HEK293T (cell line): ENCODE measurements at places on chromosomes 16 and 17.
A peak's percentile ranks its signal among the peaks of the same experiment; 100 is the strongest.

GRCh38 chr17:83067071-83067717, 12.2 kb upstream of the METRNL start:
- DNase-seq, result no peak

DNA sequence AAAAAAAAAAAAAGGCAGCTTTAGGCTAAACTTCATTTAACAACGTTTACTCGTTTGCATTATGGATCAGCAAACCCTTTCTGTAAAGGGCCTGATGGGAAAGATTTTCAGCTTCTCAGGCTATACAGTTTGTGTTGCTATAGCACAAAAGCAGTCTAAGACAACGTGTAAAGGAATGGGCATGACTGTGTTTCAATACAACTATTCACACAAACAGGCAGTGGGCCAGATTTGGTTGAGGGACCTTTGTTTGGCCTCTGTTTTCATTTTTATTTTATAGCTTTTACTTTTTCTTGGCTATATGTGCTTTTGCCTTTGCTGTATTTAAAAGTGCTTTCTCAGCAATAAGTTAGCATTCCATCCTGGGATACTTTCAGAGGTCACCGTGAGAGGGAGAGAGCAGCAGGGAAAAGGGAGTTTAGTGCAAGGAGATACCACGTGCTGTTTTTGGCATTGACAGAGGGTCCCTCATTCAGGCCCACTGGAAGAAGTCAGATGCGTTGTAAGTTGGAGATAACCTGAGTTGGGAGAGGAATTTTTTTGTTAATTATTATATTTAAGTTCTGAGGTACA, 335.6 kb downstream of the UTP18 start:
- DNase-seq, result no peak

DNA sequence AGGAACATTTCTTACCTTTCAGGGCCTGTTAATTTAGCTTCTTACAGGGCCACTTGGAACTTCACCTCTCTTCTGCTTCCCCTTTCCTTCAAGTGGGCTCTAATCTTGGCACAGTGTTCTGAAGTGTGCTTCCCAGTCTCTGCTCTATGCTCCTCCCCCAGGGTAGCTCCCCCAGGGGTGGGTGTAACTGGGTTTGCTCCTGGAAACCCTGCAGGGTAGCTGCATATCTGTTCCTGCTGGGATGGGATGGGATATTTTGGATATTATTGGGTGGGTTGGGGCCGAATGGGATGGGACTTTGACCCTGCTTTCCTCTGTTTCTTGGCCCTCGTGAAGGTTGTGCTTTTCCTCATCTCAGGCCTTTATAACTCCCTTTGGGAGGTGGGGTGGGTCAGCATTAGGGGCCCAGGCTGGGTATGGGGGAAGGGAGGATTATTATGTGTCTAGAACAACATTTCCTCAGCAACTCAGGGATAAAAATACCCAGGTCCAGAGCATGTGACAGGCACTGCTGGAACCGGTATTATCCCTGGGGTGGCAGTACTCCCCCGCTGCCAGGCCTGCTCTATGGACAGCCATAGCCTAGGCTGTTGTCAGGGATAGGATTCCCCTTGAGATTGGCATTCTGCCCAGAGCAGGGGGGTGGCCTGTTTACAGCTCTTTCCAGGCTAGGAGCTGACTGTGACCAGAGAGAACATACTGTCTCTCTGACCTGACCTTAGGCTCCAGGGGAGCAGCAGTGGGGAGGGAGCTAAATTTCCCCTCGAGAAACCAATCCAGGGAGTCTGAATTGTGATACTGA, 5.0 kb downstream of the NFE2L1 start:
- peak; percentile 37 for DNase-seq

DNA sequence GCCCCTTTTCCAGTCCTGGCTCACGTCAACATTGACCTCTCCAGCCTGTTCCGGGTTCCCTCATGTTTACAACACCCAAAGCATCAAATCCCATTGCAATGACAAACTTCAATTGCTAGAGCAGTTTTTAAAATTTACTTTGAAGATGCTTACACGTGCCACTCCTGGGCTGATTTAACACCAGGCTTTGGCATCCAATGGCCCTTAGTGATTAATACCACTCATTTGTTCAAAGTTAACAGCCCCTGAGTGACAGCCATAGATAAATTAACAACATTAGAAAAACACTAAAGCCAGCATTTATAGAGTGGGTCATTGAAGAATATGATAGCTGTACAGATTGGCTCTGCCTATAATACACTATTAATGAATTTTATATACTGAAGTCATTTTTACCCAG, 135.1 kb downstream of the PMP22 start:
- DNase-seq, result no peak

DNA sequence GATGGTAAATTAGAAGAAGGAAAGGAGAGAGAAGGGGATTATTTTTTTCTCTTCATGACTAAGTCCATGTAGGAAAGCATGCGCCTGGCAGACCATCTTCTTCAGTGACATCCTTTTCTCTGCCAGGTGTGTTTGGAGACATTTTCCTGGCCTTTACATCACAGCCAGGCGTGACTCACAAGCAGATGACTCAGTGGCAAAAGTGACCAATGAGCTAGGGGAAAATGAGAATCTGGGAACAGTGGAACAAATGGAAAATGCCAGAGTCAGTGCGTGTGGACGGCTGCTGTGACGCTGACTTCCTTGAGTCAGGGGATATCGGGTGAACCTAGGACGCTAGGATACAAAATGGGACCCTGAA, 9.4 kb downstream of the KIAA0513 start:
- DNase-seq, result no peak

- DNase-seq, result no peak
Observed at GRCh38 chr17:70308618-70309017, 139.3 kb downstream of the KCNJ2 start.

DNA sequence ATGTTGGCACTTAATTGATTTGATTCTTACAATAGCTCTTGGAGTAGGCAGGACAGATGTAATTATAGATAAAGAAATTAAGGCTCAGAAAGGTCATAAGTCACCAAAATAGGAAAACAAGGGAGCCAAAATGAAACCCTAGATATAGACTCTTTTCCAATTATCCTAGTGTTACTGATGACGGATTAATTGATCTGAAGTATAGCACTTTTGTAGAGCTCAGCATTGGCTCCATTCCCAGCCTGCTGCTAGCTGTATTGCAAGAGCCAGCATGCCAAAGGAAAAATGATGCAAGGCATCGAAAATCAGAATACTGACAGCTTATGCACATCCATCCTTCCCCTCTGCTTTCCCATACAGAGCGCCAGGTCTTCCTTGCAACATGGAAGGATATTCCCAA, 21.6 kb upstream of the RASL10B start:
- no peak for DNase-seq

DNA sequence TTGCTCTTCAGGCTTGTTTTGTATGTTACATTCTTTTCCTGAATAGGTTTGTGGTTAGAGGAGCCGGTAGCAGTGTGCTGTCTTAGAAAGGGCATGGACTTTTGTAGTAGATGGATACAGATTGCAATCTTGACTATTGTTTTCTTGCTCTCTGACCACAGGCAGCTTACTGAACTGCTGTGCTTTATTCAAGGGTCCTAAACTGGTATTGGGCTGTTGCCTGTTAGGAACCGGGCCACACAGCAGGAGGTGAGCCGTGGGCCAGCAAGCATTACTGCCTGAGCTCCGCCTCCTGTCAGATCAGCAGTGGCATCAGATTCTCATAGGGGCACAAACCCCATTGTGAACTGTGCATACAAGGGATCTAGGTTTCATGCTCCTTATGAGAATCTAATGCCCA, 373.9 kb downstream of the CPPED1 start:
- no peak for DNase-seq

- no peak for DNase-seq
Observed at GRCh38 chr16:4611337-4612021, 3.2 kb downstream of the UBALD1 start.

GRCh38 chr17:31580706-31581490, 189.4 kb downstream of the RAB11FIP4 start:
- no peak for DNase-seq
